ENCODE measurements at places on chromosomes 5 and 9.

DNA sequence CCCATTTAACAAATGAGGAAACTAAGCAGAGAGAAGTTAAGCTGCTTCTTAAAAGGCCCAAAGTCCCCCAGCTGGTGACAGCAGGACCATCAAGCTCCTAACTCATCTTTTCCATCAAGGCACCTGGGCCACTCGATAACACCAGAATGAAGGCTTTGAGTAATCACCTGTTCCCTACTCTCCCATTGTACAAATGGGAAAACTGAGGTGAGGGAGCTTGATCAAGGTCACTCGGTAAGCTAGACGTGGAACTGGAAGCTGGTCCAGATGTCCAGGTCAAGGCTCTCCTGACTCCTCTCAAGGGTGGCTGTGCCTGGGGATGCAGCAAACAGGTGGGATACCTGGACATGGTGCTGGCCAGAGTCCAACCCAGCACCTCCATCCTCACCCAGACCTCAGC lies 90.6 kb upstream of the SHB start:
- no peak for DNase-seq

GRCh38 chr9:93684806-93685543 lies 108.6 kb downstream of the PHF2 start:
- no peak for DNase-seq

DNA sequence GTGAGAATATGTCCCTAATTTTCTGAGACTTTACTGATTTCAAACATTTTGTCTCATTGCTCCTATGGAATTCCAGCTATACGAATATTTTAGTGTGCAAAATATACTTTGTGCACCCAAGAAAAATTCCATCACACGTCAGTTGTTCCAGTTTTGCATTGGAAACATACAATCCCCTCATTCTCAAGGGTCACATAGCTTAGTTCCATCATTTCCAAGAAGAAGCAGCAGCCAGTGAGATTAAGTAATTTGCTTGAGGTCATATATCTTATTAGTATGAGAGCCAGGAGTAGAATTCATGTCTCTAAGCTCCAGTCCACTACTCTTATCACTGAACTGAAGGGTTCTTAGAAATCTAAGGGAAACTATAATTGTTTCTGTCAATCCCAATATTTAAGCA lies 746.7 kb upstream of the C9orf72 start:
- no peak for DNase-seq

- DNase-seq, result no peak
Measured at GRCh38 chr5:38323645-38324295, 65.4 kb downstream of the EGFLAM start.

- peak; percentile 6 for DNase-seq
Measured at GRCh38 chr5:147216552-147217154, 18.2 kb upstream of the STK32A start.

- DNase-seq, result no peak
Measured at GRCh38 chr5:67971223-67971830, 244.2 kb upstream of the PIK3R1 start.

GRCh38 chr5:179795863-179796833 lies 2.4 kb downstream of the LTC4S start:
- DNase-seq, result peak; percentile 60

DNA sequence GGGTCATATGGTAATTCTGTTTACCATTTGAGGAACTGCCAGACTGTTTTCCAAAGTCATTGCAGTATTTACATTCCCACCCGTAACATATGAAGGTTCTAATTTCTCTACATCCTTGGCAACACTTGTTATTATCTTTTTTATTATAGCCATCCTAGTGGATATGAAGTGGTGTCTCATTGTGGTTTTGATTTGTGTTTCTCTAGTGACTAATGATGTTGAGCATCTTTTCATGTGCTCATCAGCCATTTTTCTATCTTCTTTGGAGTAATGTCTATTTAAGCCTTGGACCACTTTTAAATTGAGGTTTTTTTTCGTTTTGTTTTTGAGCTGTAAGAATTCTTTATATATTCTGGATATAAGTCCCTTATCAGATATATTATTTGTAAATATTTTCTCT lies 132.8 kb upstream of the RUSC2 start:
- DNase-seq, result no peak

DNA sequence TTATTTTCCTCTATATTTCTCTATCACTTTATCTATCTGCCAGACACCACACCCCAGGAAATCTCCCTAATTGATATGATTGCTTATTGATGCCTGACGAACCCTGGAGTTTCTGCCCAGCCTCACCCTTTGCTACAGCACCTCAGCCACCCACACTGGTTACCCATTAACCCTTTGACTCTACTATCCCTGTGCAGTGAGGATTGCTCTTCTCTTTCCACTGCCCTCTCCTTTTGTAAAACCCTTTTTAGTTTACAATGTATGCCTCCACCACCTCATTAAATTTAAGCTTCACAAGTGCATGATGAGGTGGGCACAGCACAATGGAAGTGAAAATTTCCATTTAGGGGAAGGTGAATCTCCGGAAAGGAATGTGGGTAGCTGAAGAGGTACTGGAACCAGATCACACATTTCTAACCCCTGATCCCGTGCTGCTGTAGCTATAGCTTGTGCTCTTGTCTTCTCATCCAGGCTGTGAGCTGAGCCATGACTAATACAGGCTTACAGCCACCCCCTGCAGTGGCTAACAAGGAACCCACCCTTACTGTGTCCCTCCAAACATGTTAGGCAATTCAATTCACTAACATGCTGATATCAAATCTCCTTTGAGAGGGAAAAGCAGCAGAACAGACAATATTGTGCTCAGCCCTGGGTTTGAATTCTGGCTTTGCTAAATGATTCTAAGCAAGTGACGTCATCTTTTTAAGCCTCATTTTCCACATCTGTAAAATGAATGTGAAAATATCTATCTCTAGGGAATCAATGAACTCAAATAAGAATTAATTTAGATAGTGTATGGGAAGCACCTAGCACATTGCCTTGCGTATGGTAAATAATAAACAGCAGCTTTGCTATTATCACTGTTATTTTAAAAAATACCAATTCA lies 186.9 kb upstream of the TRIM32 start:
- DNase-seq, result no peak

GRCh38 chr9:116471944-116472506 lies 215.1 kb upstream of the TRIM32 start:
- DNase-seq, result no peak

- DNase-seq, result no peak
Measured at GRCh38 chr5:148343603-148344487, 8.5 kb downstream of the SPINK9 start.

DNA sequence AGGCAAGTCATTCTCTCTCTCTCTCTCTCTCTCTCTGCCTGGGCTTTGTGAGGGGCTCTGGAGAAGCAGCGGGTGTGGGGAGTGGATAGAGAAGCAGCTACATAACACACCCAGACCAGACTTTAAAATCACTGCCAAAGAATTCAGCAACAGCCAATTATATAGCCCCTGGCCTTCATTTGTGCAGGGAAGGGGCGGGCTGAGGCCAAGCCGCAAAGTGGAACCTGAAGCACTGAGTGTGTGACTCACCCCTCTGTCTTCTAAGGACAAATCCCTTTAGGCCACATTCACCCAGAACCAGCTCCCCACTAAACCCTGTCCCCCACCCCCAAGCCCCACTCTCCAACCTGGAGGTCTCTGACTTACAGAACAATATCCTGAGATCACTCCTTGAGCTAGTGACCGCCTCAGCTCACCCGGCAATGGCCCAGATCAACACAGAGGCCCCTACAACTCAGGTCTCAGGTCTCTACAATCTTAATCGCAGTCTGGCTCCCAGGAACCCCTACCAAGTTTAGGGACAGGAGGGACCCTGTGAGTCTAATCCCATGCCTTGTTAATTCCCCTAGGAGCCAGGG lies 6.0 kb downstream of the B4GALT1 start:
- peak; percentile 76 for DNase-seq

GRCh38 chr9:36245906-36246305 lies 12.3 kb downstream of the GNE start:
- no peak for DNase-seq

GRCh38 chr5:51379331-51379700 lies 3.9 kb upstream of the ISL1 start:
- no peak for DNase-seq

DNA sequence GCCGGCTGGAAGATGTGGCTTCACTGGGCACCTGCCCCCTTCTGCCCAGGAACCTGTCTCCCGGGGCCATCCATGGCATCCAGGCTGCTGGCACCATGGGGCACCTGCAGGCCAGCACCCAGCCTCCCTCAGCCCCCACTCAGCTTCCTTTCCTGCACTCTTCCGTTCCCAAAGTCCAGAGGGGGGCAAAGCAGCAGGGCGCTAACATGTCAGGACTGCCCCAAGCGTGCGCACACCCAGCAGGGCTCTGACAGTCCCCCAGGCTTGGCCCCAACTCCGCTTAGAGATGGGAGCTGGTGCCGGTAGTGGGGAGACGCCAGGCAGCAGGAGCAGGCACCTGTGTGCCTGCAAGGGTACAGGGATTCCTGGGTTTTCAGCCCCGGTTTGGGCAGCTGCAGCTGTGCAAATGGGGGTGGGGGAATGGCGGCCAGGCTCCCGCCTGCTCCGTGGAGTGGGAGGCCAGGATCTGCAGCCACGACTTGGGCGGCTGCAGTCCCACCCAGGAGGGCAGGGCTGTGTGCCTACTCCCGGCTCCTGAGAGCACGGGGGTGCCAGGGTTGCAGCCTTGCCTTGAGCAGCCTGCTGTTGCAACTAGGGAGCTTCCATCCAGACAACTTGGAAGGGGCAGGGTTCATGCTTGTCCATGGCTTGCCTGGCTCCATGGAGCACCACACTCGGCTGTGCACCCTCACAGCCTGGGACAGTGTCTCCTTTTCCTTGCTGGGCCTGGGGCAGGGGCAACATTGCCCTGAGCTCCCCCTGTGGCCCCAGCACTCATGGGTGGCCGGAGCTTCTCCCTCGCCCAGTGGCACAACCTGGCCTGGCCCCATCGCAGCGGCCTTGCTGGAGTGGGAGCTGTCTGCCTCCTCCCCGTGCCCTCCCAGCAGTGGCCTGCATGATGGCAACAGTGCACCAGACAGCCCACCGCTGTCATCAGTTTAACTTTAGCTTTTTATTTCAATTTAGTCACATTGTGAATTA lies 561.1 kb downstream of the MTRR start:
- no peak for DNase-seq

- DNase-seq, result peak; percentile 33
Measured at GRCh38 chr5:135332519-135333150, 66.4 kb downstream of the MACROH2A1 start.

GRCh38 chr9:1231998-1232919 lies 182.1 kb downstream of the DMRT2 start:
- no peak for DNase-seq
